Astrocyte of the hippocampus (primary cell): ENCODE measurements at places on chromosomes 7 and 10.

- DNase-seq: no peak
These were observed 29.8 kb upstream of the FIGNL1 start for GRCh38 chr7:50479743-50480517.

- no peak for DNase-seq
These were observed 6.7 kb downstream of the AOAH start for GRCh38 chr7:36717586-36717985.

GRCh38 chr10:127449490-127449889 lies 99.6 kb upstream of the NPS start:
- no peak for DNase-seq

DNA sequence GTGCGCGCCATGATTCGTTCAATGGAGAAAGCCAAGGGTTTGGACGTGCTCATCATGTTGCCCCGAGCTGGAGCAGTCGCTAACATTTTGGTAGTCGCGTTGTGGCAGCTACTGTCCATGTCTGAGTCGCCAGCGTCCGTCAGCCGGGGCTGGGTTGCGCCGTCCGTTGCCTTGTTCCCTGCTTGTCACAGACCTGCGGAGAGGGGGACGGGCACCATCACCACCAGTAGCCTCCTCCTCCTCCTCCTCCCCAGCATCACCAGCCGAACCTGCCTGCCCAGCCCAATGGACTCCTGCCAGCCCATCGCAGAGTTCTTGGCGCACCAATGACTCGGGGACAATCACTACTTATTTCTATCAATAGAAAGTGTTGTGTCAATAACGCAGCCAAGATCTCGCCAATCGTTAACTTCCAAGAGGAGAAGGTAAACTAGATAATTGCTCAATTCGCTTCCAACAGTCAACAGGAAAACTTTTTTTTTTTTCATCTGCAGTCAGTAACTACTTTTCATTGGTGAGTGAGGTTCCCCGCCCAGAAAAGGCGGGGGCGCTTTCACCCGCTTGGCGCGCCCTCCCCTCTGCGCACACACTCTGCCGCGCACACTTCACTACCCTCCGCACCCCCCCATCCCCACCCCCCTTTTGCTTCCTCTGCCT lies at the start of gene FEZF1:
Gene FEZF1, minus strand, starts transcription at position 432 of the 657 bp plus-strand sequence. Its CDS starts 313 bp downstream, at position 119.
- peak; percentile 55 for DNase-seq

DNA sequence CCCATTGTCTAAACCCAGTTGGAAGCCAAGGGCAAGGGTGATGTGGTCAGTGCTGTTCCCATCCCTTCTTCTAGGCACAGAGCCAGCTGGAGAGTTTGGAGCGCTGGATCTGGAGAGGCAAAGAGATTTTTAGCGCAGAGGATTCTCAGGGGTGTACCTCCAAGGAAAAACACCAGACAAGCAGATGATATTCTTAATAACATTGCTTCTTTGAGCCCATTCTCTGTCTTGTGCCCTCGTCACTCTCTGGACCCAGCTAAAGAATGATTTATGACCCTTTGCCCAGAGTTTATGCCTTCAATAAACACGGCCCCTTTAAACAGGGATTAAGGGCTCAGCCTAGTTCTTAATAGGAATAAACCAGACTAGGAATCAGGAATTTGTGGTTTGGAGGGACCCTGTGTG lies 4.7 kb upstream of the HIP1 start:
- no peak for DNase-seq

DNA sequence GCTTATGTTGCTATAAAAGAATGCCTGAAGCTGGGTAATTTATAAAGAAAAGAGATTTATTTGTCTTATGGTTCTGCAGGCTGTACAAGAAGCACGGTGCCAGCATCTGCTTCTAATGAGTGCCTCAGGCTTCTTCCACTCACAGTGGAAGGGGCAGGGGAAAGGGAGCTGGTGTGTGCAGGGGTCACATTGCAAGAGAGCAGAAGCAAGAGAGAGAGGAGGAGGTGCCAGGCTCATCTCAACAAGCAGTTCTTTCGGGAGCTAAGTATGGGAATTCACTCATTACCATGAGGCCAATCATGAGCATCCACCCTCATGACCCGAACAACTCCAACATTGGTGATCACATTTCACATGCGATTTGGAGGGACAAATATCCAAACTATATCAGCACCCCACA lies 17.2 kb upstream of the SLK start:
- no peak for DNase-seq

DNA sequence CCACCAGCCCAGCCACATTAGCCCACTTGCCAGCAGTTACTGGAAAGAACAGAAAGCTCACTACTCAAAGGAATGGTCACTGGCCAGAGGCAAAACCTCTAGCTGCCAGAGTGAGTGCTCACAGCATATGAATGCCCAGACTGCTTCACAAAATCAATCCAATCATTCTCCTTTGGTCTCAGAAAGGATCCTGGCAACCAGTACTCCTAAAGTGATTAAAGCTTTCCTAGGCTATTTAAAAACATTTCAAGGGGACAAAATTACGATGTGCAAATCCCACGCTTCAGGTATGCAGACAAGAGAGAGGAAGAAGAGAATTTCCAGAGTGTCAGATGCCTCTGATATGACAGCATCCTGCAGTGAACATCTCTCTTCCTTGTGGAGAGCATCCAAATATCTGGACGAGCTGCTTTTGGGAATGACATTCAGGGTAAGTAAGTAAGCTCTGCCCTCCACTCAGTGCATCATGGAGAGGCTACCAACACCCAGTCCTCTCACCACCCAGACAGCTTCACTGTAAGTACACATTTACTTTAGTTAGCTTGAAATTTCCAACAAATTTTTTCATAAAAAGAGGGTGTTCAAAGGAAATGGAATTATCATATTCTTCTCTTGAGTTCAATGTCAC lies 25.1 kb downstream of the ICA1 start:
- peak; percentile 19 for DNase-seq

DNA sequence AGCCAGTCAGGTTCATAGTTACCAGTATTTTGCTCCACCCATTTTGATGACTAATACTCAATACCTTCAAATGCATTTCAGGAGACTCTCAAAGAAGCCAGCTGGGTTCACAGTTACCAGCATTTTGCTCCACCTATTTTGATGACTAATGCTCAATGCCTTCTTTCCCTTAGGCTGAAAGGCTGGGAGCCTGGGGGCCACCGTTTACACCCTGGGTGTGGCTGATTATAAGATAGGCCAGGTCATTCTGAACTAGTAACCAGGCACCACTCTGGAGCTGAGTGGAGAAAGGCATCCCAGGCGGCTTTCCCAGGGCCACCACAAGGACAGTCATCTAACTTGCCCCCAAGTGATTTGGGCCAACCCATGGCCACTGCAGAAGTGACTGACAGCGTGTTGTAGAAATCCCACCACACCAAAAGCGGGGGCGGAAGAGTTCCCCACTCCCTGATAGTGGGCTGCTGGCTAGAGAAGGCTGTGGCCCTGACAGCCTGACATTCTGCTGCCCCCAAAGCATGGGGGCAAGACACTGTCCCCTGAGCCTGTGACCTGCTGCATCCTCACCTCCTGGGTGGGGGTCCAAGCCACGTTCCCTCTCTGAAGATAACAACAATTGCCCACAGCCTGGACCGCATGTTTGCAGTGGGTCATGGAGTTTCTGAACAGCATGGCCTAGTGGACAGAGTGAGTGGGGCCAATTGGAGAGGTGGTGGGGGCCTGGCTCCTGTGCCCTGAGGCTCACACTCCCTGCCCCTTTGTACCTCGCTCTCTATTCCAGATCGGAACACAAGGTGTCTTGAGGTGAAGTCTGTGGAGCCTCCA lies 23.0 kb upstream of the ZNF488 start:
- DNase-seq: peak; percentile 77

DNA sequence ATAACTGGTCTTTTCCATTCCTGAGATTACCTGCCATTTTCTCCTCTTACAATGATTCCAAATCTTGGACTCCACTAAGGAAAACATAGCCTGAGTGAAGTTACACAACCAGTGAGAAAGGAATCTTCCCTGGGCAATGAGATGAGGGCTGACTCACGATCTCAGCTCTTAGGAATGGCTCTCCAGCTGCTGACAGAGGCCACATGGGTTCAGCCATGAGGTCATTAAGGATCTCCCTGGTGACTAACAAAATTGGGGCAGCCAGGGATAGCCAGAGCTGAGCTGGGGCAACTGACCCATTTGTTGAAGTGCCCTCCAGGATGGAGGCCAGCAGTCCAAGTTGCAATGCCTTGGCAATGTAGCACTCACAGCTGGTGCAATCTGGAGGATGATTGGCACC lies 78.7 kb upstream of the MKLN1 start:
- peak; percentile 92 for DNase-seq

DNA sequence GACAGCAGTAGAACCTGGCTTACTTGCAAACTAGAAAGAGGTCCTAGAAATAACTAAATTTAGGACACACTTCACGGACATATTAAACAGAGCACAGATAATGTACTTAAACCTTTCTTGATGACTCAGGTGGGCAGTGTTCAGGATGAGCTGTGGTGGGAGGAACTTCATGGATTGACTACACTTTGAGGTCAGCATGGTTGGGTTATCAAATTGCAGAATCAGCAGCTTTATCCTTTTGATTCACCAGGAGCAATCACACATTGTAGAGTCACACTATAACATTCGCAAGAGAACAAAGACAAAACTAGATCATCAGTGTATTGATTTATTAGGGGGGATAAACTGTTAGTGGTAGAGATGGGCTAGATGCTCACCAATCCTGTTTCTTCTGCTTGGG lies 38.6 kb upstream of the AGK start:
- no peak for DNase-seq

DNA sequence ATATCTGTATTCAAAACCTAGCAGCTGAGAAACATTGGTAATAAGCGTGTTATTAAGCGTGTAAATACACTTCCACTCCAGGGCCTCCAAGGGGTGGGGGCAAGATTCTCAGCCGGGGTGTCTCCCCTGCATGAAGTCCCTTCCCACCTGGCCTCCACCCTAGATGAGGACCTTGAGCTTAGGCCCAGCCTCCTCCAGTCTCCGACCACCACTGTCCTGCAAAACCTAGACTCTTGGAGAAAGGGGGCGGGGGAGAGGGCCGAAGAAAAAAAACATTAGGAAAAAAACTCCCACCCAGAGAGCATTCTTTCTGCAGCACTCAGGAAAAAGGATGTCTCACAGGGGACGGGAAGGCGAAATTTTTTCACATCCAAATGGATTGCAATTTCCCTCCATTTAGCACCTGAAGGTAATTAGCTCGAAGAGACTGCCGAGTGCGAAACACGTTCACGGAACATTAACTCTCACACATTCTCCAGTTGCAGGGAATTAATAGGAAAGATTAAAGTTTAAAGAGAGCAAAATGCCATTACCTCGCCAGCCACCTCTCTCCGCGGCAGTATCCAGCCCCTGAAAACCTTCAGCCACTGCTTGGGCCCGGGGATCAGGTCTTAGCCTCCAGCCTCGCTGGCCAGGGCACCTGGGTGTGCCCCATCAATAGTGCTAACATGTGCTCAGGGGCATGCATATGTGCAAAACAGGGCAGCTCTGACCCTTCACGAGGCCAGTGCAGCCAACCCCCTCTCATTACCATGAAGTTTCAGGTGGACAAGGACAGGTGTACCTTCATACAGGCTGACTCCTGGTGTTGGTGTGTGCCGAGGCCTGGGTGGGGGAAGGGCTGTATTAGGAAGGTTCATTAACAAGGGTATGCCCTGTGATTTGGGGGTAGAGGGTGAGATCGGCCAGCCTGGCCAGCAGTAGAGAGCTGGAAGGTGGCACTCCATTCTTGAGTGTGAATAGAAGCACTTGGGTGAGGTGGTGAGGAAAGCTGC lies 77.2 kb downstream of the HIF1AN start:
- no peak for DNase-seq

GRCh38 chr7:139389091-139389490 lies 29.4 kb downstream of the LUC7L2 start:
- no peak for DNase-seq

GRCh38 chr10:110059925-110060324 lies 52.1 kb downstream of the ADD3 start:
- DNase-seq: no peak

DNA sequence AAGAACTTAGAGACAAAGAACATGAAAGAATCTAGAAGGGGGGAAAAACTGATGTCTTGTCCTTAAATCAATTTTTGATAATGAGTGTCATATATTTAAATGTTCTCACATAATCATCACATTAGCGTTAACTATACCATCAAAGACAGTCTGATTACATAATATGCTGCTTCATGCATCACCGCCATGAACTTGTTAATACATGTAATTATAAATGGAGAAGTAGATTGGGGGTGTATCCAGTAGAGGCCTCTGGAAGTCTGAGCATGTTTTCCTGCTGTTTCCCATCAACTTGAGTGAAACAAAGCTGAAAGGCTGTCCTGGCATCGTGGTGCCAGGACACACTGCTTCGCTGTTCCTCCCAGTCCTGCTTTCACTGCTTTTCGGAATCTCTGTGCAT lies 48.2 kb downstream of the PRLHR start:
- no peak for DNase-seq

- no peak for DNase-seq
These were observed 40.3 kb downstream of the PPP1R3A start for GRCh38 chr7:113878394-113878992.

DNA sequence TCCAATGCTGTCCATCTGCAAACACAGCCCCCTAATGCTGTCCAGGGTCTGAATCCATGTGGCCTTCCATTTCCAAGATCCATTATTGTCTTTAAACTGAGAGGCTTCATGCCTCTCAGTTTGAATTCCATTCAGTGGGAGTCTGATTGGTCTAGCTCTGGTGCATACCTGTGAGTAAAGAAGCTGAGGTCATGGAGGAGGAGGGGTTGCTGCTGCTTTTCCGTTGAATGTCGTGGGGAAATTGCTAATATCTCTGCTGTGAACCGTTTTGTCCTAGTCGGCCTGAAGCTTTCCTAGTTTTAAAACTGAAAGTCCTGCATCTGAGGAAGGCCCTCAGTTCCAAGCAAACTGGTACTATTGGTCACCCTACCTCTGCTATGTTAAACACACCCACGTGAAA lies 17.7 kb downstream of the SH2D4B start:
- no peak for DNase-seq

DNA sequence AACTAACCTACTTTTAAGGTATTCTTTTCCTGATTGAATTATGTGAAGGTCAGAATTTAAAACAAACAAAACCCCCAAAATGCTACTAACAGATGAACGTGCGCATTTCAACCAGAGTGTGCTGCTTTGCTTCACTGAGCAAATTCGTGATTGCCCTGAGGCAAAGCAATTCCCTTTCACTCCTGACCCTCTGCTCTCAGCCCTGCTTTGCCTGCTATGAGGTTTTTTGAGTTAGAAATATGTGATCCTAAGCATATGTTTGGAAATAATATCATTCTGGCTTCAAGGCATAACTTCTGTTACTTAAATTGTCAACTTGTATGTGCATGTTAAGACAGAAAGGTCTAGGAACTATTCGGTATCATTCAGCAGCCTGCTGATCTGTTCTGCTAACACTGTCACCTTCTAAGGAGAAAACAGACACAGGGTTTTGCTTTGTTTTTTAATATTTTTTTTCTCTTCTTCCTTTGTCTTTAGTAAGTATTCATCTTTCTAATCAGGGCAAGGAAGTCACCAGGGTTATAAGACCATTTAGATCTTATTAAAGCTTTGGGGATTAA lies 124.2 kb downstream of the GNAT3 start:
- DNase-seq: no peak

DNA sequence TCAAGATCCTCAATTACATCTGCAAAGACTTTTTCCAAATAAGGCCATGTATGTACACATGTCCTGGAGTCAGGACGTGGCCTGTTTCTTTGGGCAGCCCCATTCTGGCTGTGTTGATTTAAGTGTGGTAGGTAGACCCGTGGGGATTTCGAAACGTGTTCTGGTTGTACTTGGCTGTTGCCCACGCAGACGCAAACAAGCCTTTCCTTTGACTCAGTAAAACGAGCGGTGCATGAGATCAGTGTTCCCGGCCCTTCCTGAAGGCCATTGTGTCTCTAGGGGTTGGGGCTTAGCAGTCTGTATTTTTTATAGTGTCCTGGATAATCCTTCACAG lies 64.8 kb upstream of the DNAJB6 start:
- peak; percentile 92 for DNase-seq

- DNase-seq: no peak
These were observed 65.6 kb downstream of the LOXL4 start for GRCh38 chr10:98202378-98202777.
